ENCODE measurements at places on chromosomes 16 and 17.

GRCh38 chr16:48617104-48617705 is 7.2 kb upstream of the N4BP1 start:
- DNase-seq = no peak

GRCh38 chr16:89565256-89565505 is 4.7 kb downstream of the RPL13 start:
- peak; percentile 72 for DNase-seq

DNA sequence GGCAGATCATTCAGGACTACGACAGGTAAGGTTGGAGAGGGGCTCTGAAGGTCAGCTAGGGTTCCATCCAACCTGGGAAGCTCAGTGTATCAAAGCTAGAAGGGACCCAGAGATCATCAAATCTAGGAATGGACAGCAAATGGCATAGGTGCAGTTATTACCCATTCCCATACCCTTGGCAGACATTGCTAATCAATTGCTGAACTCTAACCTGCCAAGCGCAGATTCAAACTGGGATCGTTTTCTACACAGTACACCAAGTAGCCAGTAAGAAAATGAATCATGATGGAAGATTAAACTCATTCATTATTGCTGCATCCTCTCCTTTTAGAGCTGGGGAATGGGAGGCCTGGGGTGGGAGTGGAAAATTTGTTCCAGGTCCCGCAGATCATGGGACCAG is 33.6 kb downstream of the CPNE2 start:
- DNase-seq = no peak

DNA sequence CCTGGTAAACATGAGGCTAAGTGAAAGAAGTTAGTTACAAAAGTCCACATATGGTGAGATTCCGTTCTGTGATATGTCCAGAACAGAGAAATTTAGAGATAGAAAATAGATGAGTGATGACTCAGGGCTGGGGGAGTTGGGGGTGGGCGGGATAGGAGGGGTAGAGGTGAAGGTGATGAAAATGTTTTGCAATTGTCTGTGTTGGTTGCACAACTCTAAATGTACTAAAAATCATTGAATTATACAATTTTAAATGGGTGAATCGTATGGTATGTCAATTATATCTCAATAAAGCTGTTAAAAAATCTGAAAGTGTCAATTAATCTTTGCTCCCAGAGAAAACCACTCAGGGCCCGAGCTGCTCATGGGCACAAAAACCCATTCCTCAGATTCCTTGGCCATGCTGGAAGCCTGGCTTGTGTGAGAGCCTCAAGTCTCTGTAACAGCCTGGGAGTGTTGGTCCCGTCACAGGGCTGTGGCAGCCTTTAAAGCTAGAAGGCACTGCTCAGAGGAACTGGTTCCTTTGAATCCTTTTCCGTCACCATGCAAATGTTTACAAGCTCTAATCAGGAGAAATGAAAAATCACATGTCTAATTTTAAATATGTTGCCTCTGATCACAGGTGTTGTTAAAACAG is 225.3 kb downstream of the WWOX start:
- no peak for DNase-seq

DNA sequence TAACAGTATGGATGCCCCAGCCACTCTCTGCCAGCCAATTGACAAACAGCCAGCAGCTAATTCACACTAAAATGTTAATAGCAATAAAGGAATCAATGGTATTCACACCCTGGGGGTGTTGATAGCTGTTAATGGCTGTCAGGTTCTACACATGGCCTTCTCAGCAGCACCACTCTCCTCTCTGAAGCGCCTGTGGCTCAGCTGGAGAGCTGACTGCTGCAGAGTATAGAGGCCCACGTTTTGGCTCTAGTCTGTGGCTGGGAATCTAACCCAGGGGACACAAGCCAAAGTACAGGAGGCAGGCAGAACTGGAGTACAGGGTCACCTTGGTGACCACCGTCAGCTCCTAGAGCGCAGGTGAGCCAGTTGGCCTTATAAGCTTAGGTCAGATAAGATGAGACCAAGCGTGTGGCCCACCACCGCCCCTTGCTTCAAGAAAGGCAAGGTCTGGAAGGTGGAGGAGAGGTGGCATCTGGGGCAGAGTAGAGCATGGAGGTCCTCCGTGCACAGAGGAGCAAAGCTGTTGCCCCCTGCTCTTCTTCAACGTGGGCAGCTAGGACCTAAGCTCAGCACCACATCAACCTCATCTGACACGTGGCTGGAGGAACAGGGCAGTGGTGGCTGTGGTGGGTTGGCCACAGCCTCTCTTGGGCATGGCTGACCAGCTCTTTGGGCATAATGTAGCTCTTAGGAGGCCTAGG is 25.4 kb downstream of the CCR7 start:
- no peak for DNase-seq

GRCh38 chr17:7323731-7324437 is 5.3 kb downstream of the NEURL4 start:
- DNase-seq = peak; percentile 30

- DNase-seq = no peak
Measured at GRCh38 chr16:70726892-70727361, 41.1 kb upstream of the MTSS2 start.

GRCh38 chr16:5615868-5616642 is 518.5 kb upstream of the EEF2KMT start:
- peak; percentile 58 for DNase-seq

All from HT1080 (cell line).